ENCODE measurements at places on chromosomes 4 and X.

- peak; percentile 53 for DNase-seq
These were observed 108.8 kb upstream of the BMP2K start for GRCh38 chr4:78667325-78667724.

DNA sequence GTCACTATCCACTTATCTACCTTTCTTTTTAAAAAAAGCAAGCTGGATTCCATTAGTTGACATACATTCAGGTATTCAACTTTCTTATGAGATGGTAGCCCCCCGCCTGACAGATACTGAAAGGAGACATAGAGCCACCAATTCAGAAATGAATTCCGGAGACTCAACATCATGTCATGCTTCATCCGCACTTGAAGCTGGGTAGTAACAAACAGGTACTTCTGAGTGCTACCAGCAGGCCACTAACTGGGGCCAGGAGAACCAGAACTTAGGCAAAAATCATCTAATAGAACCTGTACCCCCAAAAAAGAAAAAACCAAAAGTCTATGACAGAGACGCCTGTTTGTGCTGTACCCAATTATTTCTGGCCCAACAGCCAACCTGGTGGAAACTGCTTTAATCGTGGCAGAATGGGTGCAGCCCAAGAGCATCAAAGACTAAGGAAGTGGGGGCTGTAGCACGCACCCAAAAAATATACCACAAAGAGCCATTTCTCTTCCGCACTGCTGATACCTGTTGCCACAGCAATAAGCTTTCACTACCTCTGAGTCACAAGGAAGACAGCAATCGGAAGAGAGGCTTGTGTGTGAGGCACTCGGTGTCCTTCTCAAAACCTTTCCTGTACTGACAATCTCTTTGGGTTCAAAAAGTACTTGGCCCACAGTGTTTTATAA lies 84.8 kb downstream of the AFAP1 start:
- no peak for DNase-seq

DNA sequence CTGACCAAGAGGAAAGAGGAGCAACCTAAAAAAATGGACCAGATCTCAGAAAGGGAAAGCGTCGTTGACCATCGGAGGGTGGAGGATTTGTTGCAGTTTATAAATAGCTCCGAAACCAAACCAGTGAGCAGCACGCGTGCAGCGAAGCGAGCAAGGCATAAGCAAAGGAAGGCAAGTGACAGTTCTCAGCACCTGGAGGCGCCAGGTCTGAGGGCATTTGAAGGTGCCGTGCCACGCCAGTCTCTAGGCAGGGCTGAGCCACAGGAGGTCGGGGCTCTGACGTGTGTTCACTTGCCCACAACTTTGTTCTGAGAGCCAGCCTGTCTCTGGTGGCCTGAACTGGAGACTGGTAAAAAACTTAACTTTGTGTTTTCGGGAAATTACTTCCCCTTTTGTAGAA lies 59.7 kb downstream of the TNIP2 start:
- no peak for DNase-seq

GRCh38 chrX:72274526-72274925 lies 2.5 kb downstream of the RPS4X start:
- DNase-seq, result no peak

DNA sequence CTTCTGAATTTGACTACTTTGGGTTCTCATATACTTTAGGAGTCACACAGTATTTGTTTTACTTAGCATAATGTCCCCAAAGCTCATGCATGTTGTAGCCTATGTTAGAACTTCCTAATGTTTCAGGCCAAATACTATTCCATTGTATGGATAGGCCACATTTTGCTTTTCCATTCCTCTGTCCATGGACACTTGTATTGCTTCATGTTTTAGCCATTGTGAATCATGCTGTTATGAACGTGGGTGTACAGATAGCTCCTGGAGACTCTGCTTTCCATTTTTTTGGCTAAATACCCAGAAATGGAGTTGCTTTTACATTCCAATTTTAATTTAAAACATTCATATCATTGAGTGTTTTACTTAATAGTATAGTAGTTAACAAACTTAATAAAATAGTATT lies 54.5 kb downstream of the HTT start:
- peak; percentile 81 for DNase-seq

DNA sequence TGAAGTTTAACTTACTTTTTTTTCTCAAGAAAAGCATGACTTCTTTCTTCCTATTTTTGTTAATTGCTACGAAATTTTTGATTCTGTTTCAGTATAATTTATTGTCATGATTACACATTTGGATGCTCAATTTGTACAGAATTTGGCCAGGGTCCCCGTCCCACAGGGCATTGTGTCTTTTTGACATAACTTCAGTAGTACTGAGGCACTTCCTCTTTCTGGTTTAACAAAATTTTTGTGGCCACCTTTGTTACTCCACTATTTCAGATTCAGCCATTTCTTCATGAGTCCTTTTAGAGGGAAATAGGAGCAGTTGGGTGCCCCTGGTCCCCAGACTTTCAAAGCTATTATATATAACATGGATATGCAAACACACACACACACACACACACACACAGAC lies 1248.7 kb downstream of the PCDH7 start:
- no peak for DNase-seq

GRCh38 chr4:186104890-186105646 lies 564 bp downstream of the FAM149A start:
- peak; percentile 20 for DNase-seq

DNA sequence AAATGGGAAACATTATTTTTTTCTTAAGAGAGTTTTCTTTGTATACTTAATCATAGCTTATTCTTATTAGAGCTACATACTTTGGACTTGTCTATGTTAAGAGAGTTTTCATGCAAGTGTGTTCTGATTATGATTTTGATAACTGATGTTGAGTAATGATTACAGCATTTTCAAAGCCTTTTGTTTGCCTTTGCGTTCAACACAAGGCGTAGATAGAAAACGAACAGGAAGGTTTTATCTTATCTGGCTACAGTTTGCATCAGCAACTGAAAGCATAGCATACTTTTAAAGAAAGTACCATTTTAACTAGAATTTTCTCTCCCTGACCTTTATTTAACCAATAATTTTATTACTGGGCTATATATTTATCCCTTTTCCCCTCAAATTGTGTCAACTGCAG lies 51.6 kb upstream of the PDLIM5 start:
- DNase-seq, result no peak

DNA sequence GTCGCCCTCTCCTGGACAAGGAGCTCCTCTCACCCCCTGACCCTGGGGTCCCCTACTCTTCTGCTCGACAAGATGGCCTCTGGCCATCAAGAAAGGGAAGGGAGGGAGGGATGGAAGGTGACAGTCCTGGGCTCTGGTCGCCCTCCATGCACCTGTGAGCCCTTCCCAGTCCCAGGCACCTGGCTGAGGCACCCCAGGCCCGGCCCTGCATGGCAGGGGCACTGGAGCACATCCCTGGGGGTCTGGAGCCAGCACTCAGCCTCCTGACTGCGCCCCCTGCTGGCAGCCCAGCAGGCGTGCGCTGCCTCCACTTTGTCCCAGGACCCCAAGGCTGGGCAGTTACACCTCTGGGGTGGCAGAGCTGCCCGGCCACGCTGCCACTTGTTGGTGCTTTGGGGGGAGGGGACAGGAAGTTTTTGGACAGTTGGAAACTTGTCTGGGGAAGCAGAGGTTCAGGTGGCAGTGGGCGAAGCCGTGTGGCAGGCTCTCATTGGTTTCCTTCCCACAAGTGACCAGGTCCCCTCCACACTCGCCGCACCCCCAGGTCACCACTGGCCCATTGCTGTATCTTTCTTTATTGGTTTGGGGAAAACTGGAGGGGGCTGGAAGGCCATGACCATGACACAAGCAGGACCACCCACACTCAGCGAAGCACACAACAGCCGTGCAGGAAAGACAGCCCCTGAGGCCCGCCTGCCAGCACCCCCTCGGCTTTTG lies 4.3 kb downstream of the PNCK start:
- DNase-seq, result peak; percentile 41

DNA sequence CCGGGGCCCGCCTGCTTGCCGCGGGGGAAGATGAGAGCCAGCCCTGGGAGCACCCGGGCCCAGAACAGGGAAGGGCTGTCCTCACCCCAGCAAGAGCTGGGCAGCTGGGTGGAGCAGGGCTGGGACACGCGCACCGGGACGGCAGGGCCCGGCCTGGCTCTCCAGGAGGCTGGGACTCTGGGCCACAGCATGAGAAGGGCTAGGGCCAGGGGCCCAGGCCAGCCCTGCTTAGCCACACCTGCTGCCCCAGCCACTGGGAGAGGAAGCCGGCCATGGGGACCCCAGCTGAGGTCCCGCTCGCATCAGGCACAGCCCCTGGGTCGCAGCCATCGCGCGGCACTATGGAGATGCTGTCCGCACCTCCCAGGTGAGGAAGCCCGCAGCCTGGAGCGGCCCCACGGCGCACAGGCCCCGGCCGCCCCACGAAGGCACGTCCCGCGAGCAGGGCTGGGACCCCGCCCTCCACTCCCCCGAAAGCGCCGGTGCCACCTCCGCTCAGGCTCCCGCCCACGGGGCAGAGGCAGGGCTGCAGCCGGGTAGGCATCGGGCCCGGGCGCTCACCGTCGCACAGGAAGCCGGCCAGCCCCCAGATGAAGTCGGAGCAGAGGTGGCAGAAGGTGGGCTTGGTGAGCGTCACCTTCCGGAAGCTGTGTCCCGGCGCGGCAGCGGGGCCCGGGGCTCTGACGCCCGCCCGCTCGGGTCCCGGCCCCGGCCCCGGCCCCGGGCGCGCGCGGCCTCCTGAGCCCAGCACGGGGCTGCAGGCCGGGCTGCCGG lies 531 bp downstream of the DGKQ start:
- peak; percentile 64 for DNase-seq

DNA sequence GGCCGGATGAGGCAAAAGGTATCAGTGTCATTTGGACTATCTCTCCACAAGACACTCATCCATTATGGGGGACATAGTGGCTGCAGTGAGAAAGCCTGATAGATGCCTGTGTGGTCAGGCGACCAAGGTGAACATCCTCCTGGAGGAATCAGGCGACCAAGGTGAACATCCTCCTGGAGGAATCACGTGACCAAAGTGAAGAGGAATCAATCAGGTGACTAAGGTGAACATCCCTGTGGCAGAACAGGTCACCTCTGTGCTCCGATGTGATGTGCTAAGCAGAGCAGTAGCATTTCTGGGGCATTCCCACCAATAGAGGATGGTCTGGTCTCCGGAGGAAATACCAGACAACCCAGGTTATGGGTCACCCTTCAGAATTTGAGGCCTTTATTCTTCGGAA lies 44.0 kb downstream of the RNF212 start:
- DNase-seq, result no peak

- DNase-seq, result no peak
These were observed 239.6 kb downstream of the PPP1R2C start for GRCh38 chrX:42538405-42538804.

DNA sequence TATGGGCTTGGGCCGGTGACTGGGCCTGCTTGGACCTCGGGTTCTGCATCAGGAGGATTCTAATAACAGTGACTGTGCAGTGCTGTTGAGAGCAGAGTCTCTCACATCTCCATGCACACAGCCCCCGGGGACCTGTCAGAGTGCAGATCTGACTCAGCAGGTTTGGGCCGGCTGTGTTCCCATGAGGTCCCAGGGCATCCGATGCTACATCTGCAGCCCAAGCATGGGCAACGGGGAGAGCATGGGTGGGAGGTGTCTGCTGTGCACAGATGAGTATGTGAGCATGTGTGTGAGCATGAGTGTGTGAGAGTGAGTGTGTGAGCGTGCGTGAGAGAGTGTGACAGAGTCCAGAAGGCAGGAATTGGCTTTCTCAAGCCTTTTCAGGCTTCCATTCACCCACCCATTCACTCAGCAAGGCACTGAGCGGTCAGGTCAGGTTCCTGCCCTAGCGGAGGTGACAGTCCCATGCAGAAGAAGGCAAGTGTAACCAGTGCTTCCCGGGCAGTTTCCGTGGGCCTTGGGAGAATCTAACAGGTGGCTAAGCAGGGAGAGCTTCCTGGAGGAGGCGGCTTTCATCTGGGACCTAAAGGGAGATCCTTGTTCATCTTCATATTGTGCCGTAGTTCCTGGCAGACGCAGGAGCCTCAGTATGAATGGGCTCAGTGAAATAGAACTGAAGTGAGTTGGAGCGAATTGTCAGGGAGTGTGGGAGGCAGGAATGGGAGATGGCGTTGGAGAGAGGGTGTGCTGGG lies 62.6 kb downstream of the SORCS2 start:
- peak; percentile 69 for DNase-seq

- DNase-seq, result no peak
These were observed 2.0 kb downstream of the SLC25A6 start for GRCh38 chrX:1389993-1390285.

- DNase-seq, result no peak
These were observed 21.6 kb downstream of the GUCY1A1 start for GRCh38 chr4:155688211-155688610.

DNA sequence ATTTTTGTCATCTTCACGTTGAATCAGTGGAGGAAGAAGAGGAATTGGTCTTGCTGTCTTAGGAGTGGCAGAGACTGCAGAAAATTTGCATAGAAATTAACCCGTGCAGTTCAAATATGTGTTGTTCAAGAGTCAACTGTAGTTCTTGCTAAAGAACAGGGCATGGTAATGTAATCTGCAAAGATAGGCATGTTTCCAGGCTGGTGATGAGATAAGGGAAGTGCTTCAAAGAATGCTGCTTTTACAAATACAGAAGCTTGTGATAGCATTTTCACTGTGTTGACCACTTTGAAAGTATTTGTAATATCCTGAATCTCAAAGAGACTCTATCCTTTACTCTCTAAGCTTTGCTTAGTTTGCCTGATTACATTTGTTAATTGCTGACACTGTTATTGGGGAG lies 60.1 kb downstream of the PRRG1 start:
- DNase-seq, result no peak

DNA sequence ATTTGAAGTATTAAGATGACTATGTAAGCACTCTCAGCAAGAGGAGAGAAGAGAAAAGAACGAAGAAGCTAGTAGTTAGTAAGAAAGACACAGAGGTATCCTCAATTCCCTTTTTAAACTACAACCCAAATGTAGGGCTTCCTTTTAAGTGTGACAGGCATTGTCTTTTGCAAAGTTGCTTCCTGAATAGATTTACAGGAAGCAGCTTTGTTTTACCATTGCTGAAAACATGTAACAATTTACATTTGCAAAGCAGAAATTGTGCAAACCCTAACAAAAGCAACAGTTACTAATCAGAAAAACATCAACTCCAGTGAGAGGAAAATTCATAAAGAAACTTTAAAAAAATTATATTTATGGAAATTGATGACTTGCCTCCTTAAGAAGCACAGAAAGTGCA lies 96.4 kb downstream of the FAM13A start:
- no peak for DNase-seq

DNA sequence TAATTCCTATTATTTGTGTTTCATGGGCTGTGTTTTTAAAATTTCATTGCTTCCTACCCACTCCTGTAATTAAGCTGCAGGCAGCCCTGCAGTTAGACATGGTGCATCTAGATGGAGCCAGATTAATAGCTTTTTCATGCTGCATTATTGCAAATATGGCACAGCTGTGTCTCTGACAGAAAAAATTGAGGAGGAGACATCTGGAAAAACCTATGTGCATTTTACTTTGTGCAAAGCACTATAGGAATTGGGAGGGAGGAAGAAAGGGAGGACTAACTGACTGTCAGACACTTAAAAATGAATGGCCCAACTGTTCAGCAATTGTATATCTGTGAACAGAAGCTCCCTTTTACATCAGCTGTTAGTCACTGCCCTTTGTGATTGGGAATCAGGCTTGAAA lies 8.1 kb upstream of the RPGR start:
- DNase-seq, result peak; percentile 7

Measured in GM23248 (cell line).